Activated naive CD8-positive, alpha-beta T cell treated with anti-CD3 and anti-CD28 coated beads for 36 hours (primary cell): ENCODE measurements at places on chromosomes 7 and 10.
A peak's percentile ranks its signal among the peaks of the same experiment; 100 is the strongest.

- DNase-seq = no peak
These were observed 107.5 kb upstream of the JCAD start for GRCh38 chr10:30166929-30167328.

DNA sequence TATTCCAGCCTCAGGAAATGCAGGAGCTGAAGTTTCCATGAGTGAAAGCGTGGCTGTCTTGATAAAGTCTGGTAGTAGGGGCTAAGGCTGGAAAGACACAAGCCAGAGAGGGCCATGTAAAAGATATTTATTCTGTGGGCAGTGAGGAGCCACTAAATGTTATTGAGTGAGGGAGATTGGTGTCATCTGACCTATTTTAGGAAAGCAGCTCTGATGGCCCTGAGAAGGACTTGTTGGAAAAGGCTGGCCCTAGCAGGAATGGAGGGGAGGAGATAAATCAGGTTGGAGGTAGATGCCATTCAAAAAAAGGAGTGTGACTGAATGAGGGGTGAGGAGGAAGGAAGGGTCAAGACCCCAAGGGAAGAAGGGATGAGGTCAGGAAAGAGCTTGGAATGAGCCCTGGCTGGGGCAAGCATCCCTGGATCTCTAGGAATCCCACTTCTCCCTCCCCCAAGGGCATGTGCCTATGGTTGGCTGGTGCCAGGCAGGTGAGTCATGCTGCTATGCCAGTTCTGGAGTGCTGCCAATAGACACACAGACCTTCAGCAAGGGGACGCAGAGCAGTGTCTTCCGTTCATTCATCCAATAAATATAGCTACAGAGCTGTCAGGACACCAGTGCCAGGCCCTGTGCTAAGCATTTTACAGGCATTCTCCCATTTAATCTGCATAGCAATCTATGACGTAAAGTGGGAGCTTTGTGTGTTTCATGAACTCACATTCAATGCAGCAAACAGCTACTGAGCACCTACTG, 2.0 kb downstream of the ANKRD2 start:
- no peak for DNase-seq

GRCh38 chr10:1211844-1212570, 155.8 kb downstream of the WDR37 start:
- DNase-seq = no peak

DNA sequence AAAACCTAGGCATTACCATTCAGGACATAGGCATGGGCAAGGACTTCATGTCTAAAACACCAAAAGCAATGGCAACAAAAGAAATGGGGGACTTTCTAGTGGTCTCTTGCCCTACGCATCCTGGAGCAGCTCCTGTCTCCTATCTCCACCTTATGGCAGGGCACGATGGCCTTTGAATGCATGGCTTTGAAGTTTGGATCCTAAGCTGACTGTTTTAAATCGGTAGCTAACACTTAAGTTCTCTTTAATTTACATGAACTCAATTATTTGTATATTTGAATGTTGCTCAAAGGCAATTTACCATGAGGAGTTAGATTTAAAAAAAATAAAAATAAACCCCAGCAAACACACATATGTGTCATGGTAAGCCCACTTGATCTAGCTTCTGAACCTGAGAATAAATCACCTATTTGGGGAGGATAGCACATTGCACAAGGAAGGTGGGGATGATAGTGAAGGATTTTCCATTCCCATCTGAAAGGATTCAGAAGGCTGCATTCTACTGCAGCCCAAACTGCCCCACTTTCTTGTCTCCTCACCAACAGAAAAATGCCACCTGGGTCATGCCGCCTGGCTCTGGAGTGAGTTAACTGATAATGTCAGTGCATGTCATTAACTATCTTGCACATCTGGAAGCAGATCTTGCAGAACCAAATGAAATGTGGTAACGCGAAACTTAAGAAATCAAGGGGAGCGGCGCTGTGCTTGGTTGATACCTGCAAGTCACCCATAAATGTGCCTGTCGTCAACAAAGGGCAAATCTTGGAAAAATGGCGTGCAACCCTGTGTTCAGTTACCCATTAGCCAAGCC, 12.4 kb downstream of the KLF6 start:
- DNase-seq = no peak

GRCh38 chr7:134986363-134987251, at the start of gene AGBL3:
Gene AGBL3, plus strand, starts transcription at chr7:134986508. Its CDS starts 1,426 bp downstream, at chr7:134987934.
- DNase-seq = peak; percentile 91

DNA sequence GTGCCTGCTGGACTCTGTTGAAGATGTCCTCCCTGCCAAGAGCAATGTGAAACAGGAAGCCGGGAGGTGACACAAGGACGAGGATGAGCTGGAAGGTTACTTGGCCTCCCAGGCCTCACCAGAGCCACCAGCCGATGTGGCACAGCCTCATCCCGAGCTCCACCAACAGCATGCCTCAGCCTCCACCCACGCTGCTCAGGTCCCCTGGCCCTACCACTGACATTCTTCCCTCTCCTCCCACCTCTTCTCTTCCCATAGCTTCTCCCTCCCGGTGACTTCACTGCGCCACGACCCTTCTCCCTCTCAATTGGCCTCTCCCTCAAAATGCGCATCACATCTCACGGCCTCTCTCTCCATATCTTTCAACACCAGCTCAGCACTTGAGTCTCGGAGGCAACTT, 249.9 kb downstream of the SKAP2 start:
- no peak for DNase-seq

DNA sequence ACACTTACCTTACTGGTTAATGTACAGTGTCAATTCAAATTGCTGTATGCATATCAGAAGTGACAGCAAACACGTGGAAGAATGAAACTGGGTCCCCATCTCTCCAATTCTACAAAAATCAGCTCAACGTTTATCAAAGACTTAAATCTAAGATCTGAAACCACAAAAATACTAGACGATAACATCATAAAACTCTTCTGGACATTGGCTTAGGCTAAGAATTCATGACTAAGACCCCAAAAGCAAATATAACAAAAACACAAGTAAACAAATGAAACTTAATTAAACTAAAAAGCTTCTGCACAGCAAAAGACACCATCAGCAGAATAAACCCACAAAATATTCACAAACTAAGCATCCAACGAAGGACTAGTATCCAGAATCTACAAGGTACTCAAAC, 35.9 kb upstream of the PFKP start:
- no peak for DNase-seq

GRCh38 chr10:118542745-118543144, 52.7 kb downstream of the PRLHR start:
- no peak for DNase-seq

DNA sequence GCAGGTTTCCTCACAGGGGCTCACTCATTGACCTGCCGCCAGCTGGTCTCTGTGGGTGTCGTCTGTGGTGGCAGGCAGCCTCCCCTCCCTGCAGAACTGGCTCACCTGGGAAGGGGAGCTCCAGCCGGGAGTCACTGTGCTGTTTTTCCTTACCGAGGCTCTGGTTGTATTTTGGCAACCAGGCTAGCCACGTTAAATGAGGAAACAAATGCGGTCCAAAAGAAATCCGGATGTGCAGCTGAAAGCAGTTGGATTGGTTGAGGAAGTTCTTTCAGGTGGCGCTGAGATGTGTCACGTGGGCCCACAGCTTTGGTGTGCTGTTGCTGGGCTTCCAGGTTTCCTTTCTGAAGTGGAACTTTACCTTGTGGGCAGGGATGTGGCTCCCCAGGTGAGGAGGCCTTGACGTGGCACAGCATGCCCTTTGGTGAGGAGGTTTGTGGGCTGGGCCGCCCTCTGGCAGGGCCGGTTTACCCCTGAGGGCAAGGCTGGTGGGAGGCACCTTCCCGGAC, 14.2 kb downstream of the MTURN start:
- peak; percentile 37 for DNase-seq

GRCh38 chr10:98474628-98475027, 27.9 kb upstream of the HPS1 start:
- no peak for DNase-seq

DNA sequence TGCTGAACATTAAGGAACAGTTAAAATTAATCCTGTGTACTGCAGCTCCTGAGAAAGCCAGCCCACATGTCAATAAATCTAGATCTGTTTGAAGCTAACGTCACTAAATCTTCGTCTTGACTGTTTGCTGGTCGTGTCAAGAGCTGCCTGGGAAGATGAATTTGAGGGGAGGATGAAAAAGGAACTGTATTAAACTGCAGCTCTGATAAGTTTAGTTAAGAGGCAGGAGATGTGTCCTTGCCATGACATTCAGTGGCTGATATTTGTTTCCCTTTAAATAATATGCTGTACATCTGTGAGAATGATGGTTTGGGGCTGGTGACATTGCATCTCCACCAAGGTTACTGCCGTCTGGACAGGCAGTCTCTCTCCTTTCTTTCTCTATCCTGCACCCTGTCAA, 435.3 kb downstream of the LRMDA start:
- DNase-seq = no peak

DNA sequence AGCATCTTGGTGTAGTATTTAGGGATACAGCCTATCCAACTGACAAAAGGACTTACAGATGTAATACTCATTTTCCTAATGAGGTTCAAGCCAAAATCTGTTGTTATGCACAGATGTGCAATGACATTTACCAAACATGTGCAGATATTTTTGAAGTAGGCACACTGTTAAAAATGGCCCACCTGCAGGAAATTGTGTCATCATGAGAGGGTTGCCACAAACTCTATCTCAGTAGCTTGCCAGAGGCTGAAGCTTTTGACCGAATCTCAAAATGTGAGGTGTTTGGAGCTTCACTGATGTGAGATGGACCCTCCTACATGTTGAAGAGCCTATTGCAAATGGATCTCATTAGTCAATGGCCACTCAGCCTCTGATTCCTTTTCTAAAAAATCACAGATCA, 89.7 kb upstream of the CSTF2T start:
- DNase-seq = no peak

GRCh38 chr7:71972534-71972933, 439.6 kb downstream of the CALN1 start:
- no peak for DNase-seq

- peak; percentile 18 for DNase-seq
These were observed 7.5 kb downstream of the AGK start for GRCh38 chr7:141558544-141559183.

DNA sequence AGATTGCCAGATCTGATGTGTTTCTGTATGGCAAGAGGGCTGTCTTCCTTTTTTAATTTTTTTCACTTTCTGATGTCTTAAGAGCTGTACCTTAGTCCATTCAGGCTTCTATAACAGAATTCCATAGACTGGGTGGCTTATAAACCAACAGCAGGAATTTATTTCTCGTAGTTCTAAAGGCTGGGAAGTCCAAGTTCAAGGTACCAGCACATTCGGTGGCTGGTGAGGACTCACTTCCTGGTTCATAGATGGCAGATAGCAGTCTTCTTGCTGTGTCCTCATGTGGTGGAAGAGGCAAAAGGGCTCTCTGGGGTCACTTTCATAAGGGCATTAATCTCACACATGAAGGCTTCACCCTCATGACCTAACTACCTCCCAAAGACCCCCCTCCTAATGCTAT, 20.8 kb downstream of the GPNMB start:
- no peak for DNase-seq

GRCh38 chr7:134367956-134368749, 51.4 kb upstream of the SLC35B4 start:
- no peak for DNase-seq

GRCh38 chr10:113697595-113697994, 17.9 kb downstream of the CASP7 start:
- no peak for DNase-seq
